Fibroblast of mammary gland (primary cell): ENCODE measurements at places on chromosomes 1 and 21.

- no peak for DNase-seq
Measured at GRCh38 chr1:86858524-86859261, 55.2 kb downstream of the SELENOF start.

- DNase-seq, result peak; percentile 83
Measured at GRCh38 chr1:246497331-246497915, 9.7 kb downstream of the SMYD3 start.

GRCh38 chr1:160838888-160839287, 23.8 kb downstream of the CD244 start:
- no peak for DNase-seq

DNA sequence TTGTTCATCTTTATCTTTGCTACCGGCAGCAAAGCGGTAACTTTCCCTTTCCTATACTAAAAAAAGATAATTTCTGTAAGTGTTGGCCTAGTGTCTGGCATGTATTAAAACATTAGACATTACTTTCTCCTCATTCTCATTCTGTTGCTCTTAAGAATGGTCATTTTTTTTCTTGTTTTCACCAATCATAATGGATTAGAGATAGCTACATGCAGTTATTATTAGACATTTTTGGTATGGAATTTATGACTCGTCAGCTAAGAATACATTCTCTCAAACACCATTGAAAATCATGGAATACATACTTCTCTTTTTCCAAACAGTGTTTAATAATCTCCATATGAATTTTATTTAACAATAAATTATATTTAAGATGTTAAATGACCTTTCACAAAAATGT, 1154.6 kb downstream of the BRINP3 start:
- DNase-seq, result no peak

GRCh38 chr1:203274603-203275381, 30.5 kb upstream of the BTG2 start:
- peak; percentile 18 for DNase-seq

GRCh38 chr1:154489695-154490274, 12.2 kb upstream of the TDRD10 start:
- no peak for DNase-seq

GRCh38 chr21:32256873-32257620, 21.8 kb downstream of the MIS18A start:
- DNase-seq, result peak; percentile 90

DNA sequence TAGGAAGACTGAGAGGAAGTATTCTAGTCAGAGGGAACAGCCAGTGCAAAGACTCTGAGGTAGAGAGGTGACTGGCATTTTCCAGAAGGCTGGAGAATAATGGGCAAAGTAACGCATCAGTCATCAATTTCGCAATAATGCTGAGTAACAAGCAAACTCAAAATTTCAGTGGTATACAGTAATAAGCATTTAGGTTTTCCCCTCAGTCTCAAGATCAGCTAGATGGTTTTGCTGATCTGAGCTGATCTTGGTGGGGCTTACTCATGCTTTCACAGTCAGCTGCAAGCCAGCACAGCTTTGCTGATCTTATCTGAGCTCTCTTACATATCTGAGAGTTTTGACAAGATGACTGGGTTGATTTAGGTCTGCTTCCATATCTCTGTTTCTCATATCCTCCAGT, 108.7 kb downstream of the TSEN15 start:
- DNase-seq, result peak; percentile 88

DNA sequence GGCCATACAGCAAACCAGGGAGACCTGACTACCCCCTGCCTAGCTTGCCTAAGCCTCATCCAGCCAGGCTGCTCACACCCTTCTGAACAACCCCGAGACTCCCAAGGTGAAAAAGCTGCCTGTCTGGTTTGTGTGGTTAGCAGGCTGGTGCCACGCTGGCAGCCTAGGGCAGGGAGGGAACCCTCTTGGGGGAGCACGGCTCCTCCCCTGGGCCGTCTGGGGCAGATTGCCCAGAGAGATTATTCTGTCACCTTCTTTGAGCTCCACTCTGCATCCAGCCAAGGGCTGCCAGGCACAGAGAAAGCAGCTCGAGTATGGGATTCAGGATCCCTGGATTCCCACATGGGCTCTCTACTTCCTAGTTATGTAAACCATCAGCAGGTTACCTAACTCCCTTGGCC, 27.5 kb upstream of the TCEA3 start:
- no peak for DNase-seq

DNA sequence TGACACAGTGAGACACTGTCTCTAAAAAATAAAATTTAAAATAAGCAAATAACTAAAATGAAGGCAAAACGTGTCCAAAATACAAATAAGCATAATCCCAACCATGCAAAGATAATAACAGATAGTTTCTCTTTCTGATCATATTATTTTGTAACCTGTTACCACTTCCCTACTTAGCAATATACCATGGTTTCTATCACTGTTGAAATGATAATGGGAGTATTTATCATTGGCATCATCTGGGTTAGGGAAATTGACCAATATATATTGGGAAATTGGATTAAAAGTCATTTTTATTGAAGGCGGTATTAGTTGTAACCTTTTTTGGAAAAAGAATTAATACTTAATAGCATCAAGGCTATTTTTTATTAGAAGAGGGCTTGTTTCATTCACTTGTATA, 47.0 kb downstream of the USP25 start:
- DNase-seq, result no peak

DNA sequence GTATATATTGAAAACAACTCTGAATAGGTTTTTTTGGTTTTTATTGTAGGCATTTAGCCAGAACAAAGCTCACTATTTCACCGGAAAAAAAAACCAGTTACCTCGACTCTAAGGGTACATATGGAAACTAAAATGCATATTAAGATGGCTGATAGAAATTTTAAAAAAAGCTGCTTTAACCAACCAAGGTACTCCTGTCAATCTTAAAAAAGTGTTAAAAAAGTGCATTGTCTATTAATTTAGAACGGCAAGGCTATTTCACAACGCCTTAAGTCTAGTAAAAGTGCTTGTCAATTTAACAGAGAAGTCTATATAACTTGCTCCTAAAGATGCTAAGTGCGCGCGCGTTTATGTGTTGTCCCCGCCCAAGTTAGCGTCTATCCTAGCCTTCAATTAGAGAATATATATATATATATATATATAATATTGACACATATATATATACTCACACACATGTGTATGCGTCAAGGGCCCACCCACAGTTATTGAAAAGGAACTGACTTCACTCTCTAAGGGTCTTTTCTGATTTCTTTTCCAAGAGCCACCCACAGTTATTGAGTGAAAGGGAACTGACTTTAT, 934 bp downstream of the ASPM start:
- no peak for DNase-seq

- no peak for DNase-seq
Measured at GRCh38 chr1:161495490-161495889, 9.8 kb upstream of the FCGR2A start.

DNA sequence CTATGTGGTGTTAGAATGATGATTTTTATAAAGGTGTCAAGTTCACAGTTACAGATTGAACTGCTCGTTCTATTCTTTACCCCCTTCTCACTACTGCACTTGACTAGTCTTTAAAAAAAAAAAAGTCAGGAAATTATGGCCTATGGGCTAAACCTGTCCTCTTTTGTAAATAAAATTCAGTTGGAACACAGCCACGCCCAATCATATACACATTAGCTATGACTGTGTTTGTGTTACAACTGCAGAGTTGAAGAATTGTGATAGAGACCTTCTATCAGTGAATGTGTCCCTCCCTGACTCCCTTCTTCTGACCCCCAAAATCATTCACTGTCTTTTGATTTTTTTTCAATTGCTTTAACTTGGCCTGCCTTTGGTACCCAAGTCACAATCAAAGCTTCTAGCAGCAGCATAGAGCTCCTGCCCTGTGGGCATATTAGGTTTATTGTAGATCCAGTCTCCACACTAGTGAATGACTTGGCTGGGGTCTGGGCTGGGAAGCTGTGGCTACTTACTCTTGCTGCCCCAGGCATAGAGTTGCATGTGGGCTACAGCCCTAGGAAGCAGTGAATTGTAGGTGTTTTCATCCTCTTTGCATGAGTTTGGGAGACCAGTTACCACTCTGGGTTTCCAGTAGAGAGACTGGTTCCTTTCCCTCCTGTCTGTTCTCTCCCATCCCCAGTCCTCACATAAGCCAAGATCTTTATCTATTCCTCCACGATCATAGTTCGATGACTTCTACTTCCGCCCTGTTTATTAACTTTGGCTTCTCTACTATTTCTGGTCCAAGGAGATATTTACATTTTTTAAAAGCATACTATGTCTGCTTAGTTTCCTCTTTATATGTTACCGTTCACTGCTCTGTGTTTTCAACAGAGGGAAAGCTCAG, 249.9 kb downstream of the FMN2 start:
- DNase-seq, result no peak

DNA sequence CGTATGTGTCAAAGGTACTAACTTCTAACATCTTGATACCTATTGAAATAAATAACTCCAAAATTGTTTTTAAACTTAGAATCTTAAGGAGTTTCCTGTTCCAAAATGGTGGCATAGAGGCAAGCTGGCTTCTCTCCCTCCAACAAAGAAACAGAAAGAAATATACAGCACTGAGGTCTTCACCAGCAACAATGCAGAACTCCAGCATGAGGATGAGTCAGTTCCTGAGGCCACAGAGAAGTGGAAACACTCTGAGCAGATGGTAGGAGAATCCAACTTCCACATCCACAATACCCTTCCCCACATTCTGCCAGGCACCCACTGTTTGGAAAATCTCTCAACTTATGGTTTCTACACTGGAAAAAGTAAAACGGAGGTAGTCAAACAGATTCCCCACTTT, 12.2 kb upstream of the PPIH start:
- no peak for DNase-seq

GRCh38 chr1:51329443-51330325, 678 bp downstream of the TTC39A start:
- no peak for DNase-seq

GRCh38 chr1:198167436-198167934, 10.7 kb downstream of the NEK7 start:
- DNase-seq, result peak; percentile 62

DNA sequence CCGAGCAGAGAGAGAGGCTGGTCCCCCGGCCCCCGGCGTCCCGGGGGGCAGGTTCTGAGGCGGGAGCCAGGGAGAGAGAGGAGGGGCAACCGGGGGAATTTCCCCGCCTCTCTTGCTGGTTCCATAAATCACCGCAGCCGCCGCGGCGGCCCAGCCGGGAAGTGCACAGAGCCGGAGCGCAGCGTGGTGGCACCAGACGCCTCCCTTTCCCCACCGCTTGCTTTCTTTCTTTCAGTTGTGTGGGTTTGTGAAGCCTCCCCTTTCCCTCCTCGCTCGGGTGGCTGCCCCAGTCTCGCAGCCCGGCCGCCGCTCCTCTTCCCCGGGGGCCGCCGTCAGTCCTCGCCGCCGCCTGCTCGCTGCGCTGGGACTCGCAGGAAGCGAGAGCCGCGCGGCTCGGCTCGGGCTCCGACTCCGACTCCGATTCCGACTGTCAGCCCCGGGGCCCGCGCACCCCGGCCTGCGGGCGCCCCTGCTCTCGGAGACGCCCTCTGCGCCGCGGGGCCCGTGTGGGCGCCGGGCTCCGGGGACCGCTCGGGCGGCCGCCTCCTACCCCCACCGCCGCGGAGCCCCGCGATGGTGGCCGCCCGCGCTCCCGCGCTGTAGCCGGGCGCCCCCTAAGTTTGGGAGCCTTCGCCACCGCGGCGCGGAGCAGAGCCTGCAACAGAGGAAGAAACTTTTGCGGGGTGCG, at the start of gene CACHD1:
TSS of gene CACHD1 (plus strand) at position 153 of the 688 bp plus-strand sequence. CDS start 616 bp downstream, outside the sequence.
- peak; percentile 75 for DNase-seq

DNA sequence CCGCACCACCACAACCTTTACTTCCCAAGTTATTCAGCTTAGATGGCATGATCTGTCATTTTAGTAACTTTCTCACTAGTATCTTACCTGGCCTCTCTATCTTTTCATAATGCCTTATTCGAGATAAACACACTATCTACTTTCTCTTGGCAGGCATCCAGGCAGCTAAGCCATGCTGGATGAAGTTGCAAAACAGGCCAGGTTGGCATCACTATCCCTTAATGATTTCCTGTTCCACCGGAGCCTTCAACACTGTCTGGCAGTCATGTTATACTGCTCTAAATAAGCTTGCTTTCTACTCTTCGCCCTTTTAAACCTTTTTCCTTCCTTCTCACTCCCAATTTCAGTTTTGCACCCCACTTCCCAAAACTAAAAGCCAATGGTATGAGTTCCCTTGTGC, 12.0 kb upstream of the KCNH1 start:
- no peak for DNase-seq

DNA sequence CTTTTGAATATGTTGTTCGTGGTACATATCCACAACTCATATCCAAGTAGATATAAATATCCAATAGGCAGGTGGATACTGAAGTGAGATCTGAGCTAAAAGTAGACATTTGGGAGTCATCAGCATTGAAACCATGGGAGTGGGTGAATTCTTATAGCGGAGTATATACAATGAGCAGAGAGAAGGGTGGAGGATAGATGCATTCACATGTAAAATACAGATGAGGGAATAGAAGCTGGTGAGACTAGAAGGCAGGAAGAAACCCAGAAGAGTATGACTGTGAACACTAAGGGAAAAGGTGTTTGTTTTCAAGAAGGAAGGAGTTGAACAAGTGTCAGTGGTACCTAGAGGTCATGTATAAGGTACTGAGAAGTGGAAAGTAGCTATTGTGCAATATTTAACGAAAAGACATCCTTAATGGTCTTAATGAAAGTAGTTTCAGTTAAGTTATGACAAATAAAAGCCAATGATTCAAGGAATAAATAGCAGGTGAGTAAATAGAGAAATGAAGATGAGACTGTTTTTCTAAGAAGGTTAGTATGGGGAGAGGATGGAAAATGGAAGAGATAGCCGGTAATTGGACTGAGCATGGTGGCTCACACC, 181.6 kb upstream of the CACYBP start:
- DNase-seq, result no peak

DNA sequence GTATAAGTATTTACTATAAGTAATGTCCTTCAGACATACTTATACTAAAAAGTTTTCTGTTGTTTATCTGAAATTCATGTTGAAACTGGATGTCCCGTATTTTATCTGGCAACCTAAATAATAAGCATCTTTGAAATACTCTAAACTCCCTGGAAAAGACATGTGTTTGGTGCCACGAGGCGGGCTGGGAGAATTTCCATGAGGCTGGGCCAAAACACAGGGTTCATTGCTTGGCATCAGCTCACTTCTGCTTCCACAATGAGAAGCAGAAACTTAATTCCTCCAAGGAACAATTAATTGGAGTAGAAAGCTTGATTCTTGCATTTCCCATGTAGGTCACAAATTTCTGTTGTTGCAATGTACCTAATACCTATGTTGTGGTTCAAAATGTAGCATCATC, 110.2 kb downstream of the PSMG1 start:
- no peak for DNase-seq

- no peak for DNase-seq
Measured at GRCh38 chr21:27636656-27637055, 669.8 kb upstream of the ADAMTS5 start.

GRCh38 chr1:198201956-198202784, 45.4 kb downstream of the NEK7 start:
- DNase-seq, result no peak

GRCh38 chr1:161890574-161890973, 124.5 kb downstream of the ATF6 start:
- no peak for DNase-seq

- DNase-seq, result peak; percentile 47
Measured at GRCh38 chr1:79817031-79817560, 810.6 kb upstream of the ADGRL4 start.

GRCh38 chr1:37902983-37903382, 43.6 kb upstream of the MTF1 start:
- no peak for DNase-seq

GRCh38 chr1:71676979-71677925, 596.4 kb upstream of the ZRANB2 start:
- no peak for DNase-seq

- DNase-seq, result no peak
Measured at GRCh38 chr21:43268086-43268803, 99.4 kb downstream of the CRYAA start.
